HFFc6 (cell line): ENCODE measurements at places on chromosomes 2 and 18. TPM values are rescaled to one million over a fixed set of nuclear protein-coding genes. Genes with fewer than 3 reads are reported as not detected.

The PLEK gene
- total RNA-seq: not detected in 2 replicates

DNA sequence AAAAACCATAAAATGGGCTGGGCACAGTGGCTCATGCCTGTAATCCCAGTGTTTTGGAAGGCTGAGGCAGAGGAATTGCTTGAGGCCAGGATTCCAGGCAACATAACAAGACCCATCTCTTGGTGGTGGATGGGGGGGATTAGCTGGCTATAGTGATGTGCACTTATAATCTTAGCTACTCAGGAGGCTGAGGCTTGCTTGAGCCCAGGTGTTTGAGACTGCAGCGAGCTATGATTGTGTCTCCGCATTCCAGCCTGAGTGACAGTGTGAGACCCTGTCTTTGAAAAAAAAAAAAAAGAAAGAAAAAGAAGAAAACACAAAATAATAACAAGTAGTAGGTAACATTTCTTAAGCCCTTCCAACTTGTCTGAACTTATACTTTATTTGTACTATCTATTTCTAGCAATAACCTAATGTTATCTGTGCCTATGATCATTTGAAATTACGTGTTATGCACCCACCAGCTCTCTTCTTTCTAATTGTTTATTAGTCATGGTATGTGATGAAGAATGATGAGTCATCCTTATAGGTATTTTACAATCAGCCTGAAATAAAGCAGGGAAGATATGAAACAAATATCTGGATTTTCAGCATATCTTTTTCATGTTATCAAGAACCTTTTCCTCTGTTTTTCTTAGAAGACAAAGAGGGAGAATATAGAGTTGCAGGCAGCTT is 129.3 kb upstream of the UNC80 start:
- peak; percentile 28 for DNase-seq

DNA sequence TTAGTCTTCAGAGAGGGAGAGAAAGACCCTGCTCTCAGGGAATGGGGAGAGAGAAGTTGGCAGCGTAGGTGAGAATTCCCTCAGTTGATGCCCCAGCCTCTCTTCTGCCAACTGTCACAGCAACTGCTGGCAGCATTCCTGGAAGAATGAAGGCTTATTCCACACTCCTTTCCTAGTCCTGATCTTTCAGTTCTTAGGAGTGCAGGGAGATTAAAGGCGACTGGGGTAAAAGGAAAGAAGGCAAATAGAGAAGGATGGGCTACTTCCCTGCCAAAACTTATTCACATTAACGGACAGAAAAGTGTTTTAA is 65.9 kb upstream of the ACAA2 start:
- DNase-seq: no peak

- DNase-seq: no peak
Measured at GRCh38 chr2:187129306-187129705, 280.3 kb upstream of the ZSWIM2 start.

The SKOR2 gene
- total RNA-seq: not detected in 3 replicates

- DNase-seq: peak; percentile 47
Measured at GRCh38 chr2:231399853-231400680, 4.6 kb downstream of the B3GNT7 start.

The SRD5A2 gene
- not detected in 3 replicates for total RNA-seq

DNA sequence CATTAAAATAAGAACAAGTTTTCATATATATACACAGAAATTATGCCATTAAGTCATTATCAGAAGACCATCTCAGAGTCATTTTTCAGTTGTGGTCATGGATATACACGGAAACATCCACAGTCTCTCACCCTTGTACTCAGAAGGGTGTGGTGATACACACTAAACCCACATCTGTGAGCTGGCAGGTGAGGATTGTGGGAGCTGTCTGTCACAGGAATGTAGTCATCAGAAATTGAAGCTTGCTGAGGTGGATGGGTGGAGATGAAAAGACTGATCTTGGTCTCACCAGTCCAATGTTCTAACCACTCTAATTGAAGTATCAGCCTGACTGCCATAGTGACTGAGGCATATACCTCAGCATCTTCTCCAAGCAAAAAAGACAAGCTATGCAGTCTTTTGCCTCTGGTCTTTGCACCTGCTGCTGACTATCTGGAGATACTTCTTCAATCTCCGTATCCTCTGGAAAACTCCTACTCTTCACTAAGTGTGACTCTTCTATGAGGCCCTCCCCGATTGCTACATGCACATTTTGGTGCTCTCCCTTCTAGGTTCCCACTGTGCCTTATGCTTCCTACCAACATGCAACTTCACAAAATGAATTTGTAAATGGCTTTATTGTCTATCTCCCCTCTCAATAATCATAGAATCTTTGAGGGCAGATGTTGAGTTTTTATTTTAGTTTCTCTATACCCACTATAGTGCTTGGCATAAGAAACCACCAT is 232.8 kb downstream of the DYM start:
- DNase-seq: no peak

- no peak for DNase-seq
Measured at GRCh38 chr2:86281066-86281700, 56.2 kb downstream of the REEP1 start.

DNA sequence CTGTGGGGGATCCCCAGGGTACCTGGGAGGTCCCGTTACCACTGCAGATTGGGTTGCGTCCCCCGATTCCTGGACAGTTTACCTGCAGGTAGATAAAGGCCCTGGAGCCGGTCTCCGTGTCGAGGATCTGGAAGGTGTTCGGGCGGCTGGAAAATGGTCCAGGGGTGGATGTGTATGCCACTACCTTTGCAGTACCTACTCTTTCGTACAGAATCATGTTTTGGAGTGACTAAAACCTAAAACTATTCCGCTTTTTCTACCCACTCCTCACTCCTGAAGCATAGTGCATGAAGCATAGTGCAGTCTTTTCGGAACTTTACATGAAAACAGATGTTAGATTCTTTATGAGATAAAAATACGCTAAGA is 418 bp downstream of the WDR75 start:
- no peak for DNase-seq

DNA sequence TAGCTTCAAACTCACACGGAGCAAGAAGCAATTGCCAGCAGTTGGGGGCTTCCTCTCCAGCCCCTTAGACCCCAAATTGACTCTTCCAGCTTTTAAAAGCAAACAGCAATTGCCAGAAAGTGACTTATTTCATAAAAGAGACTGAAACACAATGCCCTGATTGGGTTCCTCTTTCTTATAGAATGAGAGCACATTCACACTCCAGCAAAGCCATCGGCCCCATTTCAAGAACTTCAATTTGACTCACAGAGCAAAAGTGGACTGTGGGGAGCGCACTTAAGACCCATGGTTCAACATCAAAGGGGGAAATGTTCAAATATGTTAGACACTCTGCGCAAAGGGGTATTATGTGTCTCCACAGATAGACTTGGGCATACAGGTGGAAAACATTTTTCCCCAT is 484.7 kb downstream of the BCL11A start:
- no peak for DNase-seq

GRCh38 chr2:200705305-200706041 is 106.2 kb upstream of the BZW1 start:
- DNase-seq: no peak

The IL36A gene
- total RNA-seq: not detected in 3 replicates

The DHRS9 gene
- not detected in 3 replicates for total RNA-seq

The RFX8 gene
- 2.8 to 6.0 TPM (median 5.3 TPM) in 3 replicates for total RNA-seq

DNA sequence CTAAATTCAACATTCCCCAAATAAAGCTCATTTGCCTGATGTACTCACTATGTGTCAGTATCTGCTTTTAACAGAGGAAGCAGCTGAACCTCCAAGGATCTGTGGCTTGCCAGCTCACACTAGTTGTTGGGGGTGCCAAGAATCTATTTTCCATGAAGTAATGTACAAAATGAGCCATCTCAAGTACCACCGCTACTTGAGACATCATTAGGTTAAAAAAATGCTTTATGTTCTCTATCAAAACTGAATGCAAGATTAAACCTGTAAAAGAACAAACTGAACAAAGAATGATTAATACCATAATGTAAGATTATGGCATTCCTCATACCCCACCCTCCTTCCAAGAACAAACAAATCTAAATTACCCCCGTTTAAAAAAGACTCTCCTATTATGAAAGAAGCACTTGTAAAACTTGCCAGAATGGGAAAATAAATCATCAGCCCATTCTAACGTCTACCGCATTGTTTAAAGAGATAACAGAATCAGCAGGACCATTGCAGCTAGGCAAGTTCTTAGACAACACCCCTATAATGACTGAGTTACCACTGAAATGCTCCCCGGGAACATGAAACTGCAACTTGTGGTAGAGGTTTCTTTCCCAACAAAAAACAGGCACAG is 471.6 kb downstream of the DLGAP1 start:
- DNase-seq: peak; percentile 92

The SEC11C gene
- 55.4 to 67.8 TPM (median 55.7 TPM) in 3 replicates for total RNA-seq

DNA sequence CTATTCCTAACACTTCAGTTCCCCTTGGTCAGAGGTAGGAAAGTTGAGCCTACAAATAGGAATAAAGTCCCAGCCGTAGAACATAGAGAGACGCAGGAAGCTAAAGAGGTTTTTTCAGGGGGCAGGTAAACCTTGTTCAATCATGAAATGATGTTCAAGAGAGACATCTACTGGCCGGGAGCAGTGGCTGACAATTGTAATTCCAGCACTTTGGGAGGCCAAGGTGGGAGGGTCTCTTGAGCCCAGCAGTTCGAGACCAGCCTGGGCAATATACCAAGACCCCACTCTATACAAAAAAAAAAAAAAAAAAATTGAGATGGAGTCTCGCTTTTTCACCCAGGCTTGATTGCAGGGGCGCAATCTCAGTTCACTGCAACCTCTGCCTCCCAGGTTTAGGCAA is 66.7 kb upstream of the DNAJC10 start:
- DNase-seq: peak; percentile 15

- DNase-seq: no peak
Measured at GRCh38 chr18:28485918-28486317, 309.0 kb upstream of the CDH2 start.

DNA sequence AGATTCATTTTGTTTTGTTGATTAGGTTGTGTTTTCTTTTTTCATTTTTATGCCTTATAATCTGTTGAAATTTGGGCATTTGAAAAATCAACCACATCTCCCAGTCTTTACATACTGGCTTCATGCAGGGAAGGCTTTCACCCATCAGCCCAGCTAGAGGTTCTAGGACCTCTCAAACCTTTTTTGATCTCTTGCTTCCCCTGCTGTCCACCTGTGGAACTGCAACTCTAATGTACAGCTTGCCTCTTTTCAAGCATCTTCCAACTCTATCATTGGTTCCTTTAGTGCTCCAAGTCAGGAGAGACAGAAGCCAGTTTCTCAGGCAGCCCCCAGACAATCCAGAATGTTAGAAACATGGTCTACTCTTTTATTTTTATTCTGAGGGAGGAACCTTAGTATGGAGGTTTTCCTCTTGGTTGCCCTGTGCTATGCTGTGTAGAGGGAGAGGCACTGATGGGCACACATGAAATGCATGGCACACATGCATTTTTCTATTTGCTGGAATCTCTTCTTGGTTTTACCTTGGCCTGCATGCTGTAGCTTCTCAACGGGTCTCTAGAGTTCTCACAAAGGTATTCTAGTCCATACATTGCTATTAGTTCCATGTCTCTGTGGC is 107.2 kb upstream of the L3MBTL4 start:
- no peak for DNase-seq

- DNase-seq: no peak
Measured at GRCh38 chr18:62828091-62828640, 112.8 kb downstream of the PHLPP1 start.

The PAX3 gene
- total RNA-seq: 13.1 to 16.1 TPM (median 13.9 TPM) in 3 replicates

GRCh38 chr2:62084801-62085200 is 111.1 kb upstream of the B3GNT2 start:
- DNase-seq: no peak

The RAX gene
- not detected in 3 replicates for total RNA-seq

The RNF144A gene
- not detected in 3 replicates for total RNA-seq

GRCh38 chr2:55026202-55026601 is 24.0 kb downstream of the RTN4 start:
- no peak for DNase-seq

DNA sequence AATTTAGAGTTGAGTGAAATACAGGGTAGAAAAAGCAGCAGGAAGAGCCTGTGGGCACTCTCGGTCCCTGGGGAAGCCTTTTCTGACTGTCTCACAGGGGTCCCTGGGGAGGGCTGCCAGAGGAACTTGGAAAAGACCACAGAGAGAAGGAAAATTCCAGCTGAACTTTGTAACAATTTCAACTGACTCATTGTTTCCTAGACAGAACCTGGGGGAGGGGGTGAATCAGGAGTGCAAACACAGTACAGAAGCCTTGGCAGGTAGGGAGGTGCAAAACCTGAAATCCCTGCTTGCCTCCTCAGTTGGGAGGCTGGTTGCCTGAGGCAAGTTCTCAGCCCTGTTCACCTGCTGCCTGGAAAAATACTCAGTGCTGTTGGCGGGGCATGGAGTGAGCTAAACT is 106.8 kb downstream of the GRB14 start:
- no peak for DNase-seq

DNA sequence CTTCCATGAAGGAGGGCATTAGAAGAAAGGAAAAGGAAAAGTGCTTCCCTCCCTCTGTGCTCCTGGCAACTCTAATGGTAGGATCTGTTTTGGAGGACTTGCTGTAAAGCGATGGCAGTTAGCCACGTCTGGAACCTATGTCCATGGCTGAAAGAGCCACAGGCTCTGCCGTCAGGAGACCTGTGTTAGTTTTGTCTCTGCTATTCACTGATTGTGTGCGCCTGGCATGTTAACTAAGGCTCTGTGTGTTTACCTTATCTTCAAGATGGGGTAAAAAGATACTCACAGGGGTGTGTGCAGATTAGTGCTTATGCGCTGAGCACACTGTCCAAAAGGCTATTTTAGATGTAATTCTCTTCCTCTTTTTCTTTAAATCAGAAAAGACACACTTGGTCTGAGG is 109.8 kb upstream of the LTBP1 start:
- DNase-seq: no peak

The SLC38A11 gene
- total RNA-seq: 2.1 to 3.5 TPM (median 2.3 TPM) in 3 replicates

- peak; percentile 49 for DNase-seq
Measured at GRCh38 chr2:202944408-202944807, 32.3 kb downstream of the CARF start.

DNA sequence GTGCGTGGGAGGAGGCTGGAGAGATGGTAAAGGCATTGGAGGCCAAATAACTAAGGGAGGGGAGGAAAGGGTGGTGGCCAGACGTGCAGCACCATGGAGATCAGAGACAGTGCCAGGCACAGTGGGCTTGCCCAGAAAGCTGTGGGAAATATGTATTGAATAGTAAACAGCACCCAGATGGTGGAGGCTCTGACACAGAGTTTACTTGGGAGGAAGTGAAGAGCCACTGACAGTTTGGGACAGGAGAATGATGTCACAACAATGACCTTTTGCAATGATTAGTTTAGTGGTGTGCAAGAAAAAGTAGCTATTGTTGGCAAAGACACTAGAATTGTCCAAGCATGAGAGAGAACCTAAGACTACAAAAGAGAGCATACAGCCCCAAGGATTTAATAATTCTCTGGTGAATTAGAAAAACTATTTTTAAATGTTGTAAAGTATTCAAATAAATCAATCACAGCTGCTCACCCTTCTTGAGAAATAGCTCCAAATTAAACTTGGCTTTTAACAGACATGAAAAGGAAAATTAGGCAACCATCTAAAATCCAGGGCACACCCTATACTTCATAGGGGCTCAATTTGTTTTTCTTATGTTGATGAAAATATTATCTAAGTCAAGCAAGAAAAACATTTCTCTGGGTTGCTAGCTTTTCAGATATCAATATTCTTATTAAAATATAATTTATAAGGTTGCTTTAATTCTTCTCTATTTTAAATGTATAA is 458.7 kb upstream of the HNRNPA3 start:
- DNase-seq: no peak

The QPCT gene
- total RNA-seq: 3.2 to 6.9 TPM (median 5.0 TPM) in 3 replicates

The PRKAG3 gene
- total RNA-seq: not detected in 2 replicates

GRCh38 chr18:49656073-49656692 is 94.3 kb downstream of the LIPG start:
- peak; percentile 64 for DNase-seq
